ENCODE measurements at places on chromosomes 2 and 18.

DNA sequence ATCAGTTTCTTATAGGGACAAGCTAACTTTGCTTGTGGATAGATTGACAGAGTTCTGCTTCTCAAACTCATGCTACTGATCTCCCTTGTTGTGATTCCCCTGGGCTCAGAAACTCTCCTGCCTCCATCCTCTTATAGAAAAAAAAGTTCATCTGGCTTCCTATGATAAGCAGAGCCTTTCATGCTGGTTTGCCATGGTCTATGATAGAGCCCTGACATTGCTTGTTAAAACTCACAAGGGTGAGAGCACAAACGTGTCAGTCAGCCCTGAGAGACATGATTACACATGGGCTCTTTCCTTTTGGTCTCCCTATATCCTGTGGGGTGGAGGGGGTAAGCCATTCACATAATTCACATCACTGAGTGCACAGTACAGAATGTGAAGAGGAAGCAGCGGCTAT is 121.8 kb downstream of the TDRD15 start:
- no peak for DNase-seq

DNA sequence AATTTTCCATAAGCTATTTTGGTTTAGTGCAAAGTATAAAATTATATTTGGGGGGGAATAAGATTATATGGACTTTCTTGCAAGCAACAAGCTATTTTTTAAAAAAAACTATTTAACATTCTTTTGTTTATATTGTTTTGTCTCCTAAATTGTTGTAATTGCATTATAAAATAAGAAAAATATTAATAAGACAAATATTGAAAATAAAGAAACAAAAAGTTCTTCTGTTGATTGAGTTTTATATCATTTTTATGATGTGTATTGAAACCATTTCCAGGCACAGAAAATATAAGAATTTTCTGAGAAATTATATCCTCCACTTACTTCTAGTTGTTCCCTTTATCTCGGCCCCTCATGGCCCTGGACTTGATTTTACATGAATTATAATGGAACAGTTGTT is 3.7 kb downstream of the CCL20 start:
- no peak for DNase-seq

DNA sequence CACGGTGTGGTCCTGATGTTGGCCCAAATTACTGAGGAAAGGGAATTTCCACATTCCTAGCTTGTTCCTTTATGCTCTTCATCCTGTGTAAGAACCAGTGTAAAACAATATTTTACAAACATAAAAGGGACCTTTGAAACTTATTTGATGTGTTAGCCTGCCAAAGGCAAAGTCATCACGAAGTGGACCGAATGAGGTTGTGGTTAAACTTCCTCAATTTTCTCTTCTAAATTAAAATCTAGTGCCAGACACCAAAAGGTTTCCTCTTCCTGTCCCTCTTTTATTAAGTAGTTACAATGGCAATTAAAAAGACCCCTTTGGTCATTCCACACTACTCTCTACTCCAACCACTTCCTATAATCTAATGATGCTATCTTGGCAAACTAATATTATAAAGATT is 279.8 kb downstream of the AFF3 start:
- no peak for DNase-seq

- no peak for DNase-seq
These were observed 39.9 kb upstream of the ELOA2 start for GRCh38 chr18:47075098-47075883.

GRCh38 chr18:54787616-54788015 is 40.7 kb upstream of the RAB27B start:
- DNase-seq, result no peak

- no peak for DNase-seq
These were observed 43.0 kb upstream of the ACKR3 start for GRCh38 chr2:236526455-236527158.

- DNase-seq, result no peak
These were observed 49.0 kb upstream of the GLI2 start for GRCh38 chr2:120686511-120687168.

- no peak for DNase-seq
These were observed 62.1 kb downstream of the SCN3A start for GRCh38 chr2:165141601-165142354.

DNA sequence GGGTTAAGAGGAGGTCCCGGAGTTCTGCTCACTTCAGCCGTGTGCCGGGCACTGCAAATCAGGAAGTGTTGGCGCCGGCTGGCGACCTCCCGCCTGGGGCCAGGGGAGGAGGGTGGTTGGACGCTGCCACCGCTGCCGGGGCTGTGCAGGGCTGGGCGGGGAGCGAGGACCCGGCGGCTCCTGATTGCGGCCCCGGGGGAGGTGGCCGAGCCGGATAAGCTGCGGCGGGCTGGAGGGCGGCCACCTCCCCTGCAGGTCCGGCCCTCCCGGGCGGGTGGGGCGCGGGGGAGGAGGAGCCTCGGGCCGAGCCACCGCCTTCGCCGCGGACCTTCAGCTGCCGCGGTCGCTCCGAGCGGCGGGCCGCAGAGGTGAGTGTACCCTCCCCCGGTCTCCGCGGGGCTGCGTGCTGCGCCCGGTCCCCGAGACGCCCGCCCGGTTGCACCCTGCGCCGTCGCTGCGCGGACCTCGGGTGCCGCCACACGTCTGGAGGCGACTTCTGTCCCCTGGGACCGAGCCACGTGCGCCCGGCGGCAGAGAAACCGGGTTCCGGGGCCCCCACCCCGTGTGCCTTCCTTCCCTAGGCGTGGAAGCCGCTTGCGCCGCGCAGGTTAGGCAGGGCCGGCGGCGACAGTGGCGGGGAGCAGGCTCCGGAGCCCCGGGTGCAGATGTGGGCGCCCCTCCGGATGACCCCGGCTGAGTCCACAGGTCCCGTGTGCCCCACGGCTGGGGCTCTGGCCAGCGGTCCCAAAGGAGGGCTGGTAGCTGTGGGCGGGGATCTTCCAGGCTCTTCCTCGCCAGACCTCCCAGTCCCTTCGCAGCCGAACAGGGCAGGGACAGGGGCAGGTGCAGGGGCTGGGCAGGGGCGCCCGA is at the start of gene STEAP3:
Gene STEAP3 (plus strand): TSS at position 314 of the 870 bp plus-strand sequence. CDS start 7,179 bp downstream, outside the sequence.
- DNase-seq, result peak; percentile 92

DNA sequence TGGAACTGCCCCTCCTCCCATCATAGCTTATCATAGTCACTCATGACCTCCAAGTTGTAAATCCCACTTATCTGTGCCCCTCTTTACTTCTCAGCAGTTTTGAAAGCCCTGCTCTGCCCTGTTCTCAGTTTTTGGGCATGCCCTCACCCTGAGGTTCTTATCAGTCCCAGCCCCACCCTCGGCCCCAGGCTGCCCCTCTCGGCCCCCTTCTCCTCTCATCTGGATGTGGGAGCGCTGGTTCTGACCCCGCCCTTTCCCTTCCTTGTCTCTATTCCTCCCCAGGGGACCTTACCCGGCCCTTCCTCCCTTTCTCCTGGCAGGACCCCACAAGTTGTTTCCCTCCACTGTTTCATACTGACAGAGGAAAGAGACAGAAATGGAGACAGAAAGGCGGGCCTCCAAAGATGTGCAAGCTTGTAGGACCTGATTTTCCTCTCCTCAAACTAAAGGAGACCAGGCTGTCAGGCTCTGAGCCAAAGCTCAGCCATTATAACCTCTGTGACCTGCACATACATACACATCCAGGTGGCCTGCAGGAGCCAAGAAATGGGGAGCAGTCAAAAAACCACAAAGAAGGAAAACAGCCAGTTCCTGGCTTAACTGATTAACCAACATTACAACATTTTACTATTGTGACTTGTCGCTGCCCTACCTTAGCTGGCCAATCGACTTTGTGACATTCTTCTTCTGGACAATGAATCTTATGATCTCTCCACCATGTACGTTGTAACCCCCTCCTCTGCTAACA is 171.0 kb upstream of the HS6ST1 start:
- DNase-seq, result no peak

- DNase-seq, result no peak
These were observed 16.3 kb downstream of the ADI1 start for GRCh38 chr2:3503046-3503445.

GRCh38 chr2:53827398-53828175 is 32.2 kb downstream of the GPR75 start:
- DNase-seq, result no peak

DNA sequence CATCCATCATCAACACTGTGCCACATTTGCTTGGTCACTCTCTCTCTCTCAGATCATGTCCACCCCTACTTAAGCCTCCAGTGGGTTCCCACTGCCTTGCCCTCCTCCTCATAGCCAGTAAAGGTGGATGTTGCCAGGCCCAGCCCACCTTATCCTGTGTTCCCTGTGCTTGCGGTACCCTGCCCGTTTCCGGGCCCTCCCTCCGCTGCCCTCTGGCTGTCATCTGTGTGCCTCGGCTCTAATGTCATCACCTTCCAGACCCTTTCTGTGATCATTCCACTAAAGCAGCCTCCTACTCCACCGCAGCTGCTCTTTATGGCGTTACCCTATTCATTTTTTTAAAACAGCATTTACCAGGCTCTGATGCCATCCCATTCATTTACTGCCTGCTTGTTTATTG is 305.7 kb upstream of the SKOR2 start:
- no peak for DNase-seq

GRCh38 chr2:106816974-106817373 is 69.0 kb downstream of the ST6GAL2 start:
- no peak for DNase-seq

GRCh38 chr2:160869411-160869810 is 290.8 kb upstream of the TANK start:
- DNase-seq, result no peak

- DNase-seq, result no peak
These were observed 73.4 kb downstream of the NRXN1 start for GRCh38 chr2:50958504-50958903.

GRCh38 chr2:112626604-112627059 is 19.1 kb upstream of the SLC20A1 start:
- peak; percentile 51 for DNase-seq

DNA sequence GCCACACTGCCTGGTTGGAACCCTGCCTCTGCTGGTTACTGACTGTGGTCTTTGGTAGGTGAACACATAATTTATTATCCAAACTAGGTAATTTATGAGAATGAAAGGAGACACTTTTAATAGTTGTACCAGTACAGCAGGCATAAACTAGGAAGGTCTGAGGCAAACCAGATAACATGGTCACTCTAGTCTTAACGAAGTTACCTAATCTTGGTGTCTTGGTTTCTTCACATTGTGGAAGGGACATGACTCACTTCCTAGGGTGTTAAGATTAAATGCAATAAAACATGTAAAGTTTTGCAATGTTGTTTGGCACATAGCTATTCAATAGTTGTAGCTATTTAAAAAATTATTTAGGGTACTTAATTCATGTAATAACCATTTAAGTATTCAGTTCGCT is 23.3 kb downstream of the SPTBN1 start:
- no peak for DNase-seq

DNA sequence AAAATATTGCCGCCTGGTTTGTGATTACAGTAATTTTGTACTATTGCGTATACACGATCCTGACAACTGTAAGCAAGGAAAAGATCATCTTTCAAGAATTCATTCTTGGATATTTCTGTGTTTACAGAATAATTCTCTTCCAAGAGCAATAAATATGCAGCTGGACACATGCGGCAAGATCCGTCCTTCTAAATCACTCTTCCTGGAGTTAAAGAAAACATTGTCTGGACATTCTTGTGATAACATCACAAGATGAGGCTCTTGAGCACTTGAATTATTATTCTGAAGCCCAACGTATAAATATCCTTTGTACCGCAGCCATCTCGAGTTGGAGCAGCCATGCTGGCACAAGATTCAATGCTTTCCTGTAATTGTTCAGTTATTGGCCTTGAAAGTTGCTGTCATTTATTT is 9.9 kb downstream of the FHL2 start:
- DNase-seq, result no peak

DNA sequence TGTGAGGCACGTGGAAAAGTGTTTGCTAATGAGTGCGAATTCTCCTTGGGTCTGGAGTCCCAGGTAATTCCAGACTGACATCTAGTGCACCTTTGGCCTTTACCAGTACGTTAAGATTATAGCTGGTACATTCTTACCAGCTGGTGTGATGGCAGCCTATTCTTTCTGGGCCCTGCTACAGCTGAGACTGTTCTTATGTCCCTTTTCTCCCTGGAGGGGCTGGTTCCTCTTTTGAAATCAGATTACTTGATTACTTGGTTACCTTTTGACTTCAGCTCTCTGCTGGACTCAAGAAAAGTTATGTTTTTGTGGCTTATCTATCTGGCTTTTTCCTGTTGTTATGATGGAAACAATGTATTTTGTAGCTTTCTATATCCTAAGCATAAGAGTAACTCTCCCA is 14.5 kb downstream of the CABYR start:
- no peak for DNase-seq

DNA sequence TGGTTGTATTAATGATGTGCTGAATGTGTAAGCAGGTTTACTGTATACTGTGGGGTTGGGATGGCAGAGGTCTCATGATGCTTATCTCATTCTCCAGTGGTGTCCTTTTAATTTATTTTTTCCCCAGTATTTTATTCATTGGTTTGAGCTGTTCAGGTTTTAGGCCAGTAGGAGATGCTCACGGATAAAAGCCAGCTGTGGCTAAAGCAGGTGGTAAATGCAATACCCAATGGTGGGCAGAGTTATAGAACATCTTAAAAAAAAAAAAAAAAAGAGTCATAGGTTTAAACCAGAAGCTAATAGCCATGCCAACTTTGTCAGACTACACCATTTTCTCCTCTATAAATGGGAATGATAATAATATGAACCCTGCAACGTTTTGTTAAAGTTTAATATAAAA is 57.8 kb upstream of the NEUROD1 start:
- DNase-seq, result no peak

DNA sequence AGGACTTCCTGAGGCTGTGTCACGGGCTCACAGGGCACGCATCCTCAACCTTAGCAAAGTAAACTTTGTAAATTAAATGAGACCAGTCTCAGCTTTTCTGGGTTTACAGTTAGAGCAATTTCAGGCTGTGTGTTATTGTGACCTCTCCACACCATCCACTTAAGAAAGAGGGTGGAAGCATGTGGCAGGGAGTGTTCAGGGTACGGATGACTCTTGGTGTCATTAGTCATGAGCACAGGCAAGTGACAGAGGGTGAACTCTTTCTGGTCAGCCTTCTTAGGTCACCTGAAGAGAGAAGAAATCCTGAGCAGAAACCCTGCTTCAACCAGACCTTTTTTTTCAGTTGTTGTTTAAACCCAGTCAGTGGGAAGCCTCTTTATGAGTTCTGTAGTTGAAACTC is 207.9 kb downstream of the ICOS start:
- DNase-seq, result no peak

DNA sequence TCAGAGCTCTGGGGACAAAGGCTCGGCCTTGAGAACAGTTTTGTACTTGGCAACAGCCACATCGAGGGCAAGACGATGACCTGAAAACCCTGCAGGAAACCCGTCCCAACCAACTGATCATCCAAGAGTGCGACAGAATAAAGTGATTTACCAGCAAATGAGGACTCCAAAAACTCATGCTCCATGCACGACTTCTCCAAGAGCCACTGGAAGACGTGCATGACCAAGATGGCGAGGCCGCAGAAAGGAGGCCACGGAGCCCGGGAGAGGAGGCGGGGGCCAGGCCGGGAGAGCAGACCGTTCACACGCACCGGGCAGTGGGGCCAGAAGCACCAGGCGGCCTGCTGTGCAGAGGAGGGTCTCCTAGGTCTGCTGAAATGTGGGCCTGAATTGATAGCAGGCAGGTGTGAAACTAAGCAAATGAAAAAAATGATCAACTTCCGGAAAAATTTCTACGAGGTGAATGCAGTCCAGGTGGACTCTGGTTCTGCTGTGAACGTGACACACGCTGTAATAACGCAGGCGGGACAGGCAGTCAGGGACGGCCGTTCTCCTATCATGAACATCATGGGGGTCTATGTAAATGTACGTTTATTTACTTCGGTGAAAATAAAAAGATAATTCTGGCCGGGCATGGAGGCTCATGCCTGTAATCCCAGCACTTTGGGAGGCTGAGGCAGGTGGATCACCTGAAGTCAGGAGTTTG is 252.2 kb downstream of the HDAC4 start:
- DNase-seq, result no peak

Data from HuH-7.5 (cell line).